ENCODE measurements at places on chromosomes 5 and 9. TPM values are rescaled to one million over a fixed set of nuclear protein-coding genes. Genes with fewer than 3 reads are reported as not detected.

DNA sequence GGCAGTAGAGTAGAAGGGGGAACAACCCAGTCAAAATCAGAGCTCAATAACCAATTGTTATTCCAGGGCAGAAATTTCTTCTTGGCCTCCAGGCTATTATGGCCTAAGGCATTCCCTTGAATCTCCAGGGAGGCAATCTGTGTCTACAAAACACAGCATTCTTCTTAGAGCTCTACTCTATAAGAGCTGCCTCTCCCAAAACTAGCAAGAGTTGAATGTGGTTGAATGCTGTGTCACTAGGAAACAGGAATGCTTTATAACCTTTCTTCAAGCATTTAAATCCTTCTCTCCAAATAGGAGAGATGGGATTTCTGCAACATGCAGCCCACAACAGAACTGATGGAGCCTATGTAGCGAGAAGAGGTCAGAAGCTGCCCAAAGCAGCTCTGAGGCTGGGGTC is 97.1 kb upstream of the APC start:
- no peak for DNase-seq

- DNase-seq: no peak
These were observed 88.4 kb downstream of the AK8 start for GRCh38 chr9:132789719-132790118.

DNA sequence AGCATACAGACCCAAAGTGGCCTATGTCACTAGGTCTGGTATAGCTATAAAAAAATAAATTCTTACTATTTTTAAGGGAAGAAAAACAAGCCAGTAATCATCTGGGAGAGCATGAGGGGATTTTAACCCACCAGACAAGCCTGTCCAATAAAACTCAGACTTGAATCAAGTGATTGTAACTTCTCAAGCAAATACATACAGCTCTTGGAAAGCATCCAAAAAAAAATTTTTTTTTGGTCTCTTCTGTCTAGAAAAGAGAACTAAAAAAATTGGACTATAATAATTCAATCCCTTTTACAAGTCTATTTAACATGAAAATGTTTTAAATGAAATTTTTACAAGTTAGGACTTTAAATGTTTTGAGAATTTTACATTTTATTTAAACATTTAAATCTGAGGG is 61.7 kb downstream of the FBXL17 start:
- DNase-seq: no peak

GRCh38 chr5:135600152-135600570 is 21.4 kb upstream of the CXCL14 start:
- DNase-seq: no peak

DNA sequence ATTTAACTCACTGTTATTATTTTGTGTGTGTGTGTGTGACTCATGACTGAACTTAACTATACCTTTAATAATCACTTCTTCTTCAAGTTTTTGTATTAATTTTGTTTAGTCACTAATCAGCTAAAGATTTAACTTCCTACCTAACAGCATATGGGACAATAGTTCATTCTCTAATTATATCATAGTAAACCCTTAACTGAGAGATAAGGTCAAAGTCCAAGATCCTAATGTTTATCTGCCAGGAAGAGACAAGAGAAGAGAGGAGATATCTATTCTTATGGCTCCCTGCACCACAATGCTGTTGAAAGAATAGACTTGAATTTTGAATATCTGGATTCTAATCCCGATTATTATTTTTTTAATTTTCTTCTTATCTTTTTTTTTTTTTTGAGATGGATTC is 28.1 kb downstream of the FREM1 start:
- no peak for DNase-seq

SOHLH1 gene
- not detected for polyA plus RNA-seq

PITX1 gene
- not detected for polyA plus RNA-seq

KLHL3 gene
- polyA plus RNA-seq: 13.0 TPM

PCDHB14 gene
- 10.1 TPM for polyA plus RNA-seq

KIF24 gene
- polyA plus RNA-seq: 7.3 TPM
